ENCODE measurements at places on chromosomes 11 and 22.
A peak's percentile ranks its signal among the peaks of the same experiment; 100 is the strongest.

GRCh38 chr11:48005831-48006270 is 25.5 kb downstream of the PTPRJ start:
- no peak for DNase-seq

DNA sequence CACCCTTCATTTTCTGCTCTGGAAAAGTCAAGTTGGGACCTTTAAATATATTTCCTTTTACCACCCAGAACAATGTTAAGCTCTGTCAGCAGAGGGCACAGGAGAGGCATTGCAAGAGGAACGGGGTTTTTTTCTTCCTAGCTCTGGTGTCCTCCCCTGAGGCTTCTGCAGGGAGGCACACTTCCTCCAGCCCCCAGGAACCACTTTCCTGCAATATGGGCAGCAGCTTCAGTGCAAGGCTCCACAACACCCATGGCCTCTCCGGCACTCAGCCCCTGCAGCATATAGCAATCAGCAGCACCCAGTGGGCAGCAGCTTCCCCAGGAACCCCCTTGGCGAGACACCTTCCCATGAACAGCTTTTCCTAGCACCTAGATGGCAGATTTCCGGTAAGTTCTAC is 101.4 kb downstream of the SYT9 start:
- no peak for DNase-seq

DNA sequence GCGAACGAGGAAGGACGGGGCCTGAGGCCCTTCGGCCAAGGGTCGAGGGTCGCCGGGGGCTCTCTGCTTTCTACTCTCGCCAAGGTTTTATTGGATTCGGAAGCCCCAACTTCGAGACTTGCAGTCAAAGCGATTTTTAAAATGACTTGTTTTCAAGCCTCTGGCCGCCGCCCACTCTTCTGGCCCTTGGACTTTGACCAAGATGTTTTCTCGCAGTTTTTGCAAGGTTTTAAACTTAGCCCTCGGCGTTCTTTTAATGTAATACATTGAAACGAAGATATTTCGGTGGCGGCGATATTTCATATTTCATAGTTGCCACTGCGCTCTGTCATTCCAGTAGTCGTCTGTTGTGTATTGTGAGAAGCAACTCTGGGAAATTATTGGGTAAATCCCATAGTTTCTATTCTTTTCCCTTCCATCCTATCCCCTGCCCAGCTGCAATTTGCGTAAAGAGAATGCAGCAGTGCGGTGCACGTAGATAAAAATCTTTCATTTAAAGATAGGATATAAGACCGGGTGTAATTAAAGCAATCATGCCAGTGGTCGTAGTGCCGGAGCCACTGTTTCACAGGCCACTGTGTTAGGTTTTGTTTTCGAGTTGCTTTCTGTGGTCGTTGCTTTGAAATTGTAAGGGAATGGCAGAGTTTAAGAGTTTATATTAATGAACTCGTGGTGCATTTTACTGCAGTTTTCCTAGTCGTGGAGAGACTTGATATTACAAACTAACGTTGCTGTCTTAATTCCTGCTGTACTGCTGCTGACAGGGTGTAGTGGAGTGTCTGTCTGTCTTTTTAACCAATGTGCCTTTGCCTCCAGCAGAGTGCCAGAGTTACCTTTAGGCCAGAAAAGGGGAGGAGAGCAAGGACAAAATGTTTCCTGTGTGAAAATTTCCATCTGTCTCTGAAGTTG is 702 bp downstream of the BIRC2 start:
- DNase-seq, result no peak

DNA sequence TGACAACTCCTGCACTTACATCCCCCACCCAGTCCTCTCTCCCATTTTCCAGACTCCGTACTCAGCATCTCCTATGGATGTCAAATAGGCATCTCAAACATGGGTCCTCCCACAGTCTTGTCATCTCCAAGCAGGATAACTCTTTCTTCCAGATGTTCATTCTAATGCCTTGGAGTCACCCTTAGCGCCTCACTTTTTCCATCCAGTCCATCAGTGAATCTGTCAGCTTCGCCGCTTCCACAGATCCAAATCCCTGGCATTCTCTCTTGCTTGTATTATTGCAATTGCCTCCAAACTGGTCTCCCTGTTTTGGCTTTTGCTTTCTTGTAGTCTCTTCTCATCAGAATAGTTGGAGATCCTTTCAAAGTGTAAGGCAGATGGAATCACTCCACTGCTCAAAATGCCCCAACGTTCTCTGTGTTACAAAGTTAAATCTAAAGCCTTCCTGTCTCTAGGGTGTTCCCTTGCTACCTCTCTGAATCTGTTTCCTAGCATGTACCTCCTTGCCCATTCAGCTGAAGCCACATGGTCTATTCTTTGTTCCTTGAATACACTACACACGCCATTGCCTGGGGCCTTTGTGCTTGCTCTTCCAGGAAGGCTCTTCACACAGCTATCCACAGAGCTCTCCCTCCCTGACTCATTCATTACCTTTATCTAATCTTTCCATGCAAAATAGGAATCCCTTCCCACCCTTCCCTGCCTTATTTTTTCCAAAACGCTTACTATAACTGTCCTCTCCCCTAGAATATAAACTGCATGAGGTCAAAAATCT is 64.8 kb downstream of the UBASH3B start:
- DNase-seq, result no peak

- DNase-seq, result no peak
These were observed 90.9 kb downstream of the RRAS2 start for GRCh38 chr11:14267861-14268635.

DNA sequence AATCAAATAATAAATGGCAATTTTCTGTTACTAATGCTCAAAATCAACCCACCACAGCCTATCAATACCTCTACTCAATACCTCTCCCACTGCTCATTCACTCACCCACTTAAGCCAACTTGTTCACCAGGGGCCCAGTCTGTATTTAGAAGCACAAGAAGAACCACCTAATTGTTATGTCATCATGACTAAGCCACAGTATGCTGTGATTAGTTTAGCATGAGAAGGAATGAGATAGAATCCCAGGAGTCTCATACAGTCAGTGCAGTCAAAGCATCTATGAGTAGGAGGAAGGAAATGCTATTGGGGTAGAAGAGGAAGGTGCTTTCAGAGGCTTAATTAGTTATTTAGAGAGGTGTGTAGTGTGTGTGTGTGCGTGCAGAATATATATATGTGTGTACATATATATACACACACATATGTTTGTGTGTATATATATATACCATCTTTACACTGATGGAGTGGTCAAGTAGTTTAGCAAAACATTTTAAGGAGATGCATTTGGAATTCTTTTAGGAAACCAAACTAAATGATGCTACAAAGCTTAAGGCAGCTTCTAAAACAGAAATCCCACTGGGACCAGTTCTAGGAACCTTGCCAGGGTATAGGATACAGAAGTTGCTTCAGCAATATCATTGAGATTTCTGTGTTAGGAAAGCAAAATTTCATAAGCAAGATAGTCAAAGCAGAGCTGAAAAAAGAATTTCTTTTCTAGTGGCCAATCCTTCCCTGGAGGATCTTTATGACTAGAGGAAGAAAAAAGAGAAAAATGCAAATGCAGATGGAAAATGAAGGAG is 27.5 kb downstream of the KCNA4 start:
- no peak for DNase-seq

- no peak for DNase-seq
These were observed 22.6 kb downstream of the MPPED1 start for GRCh38 chr22:43434275-43434927.

GRCh38 chr11:64000740-64001483 is 14.7 kb downstream of the OTUB1 start:
- DNase-seq, result no peak

- no peak for DNase-seq
These were observed 258.3 kb upstream of the B3GAT1 start for GRCh38 chr11:134670247-134670782.

- no peak for DNase-seq
These were observed 47.5 kb downstream of the PC start for GRCh38 chr11:66910669-66911068.

- no peak for DNase-seq
These were observed 52.4 kb upstream of the TYR start for GRCh38 chr11:89125298-89125697.

GRCh38 chr11:67027483-67027930 is 4.6 kb downstream of the SYT12 start:
- no peak for DNase-seq

DNA sequence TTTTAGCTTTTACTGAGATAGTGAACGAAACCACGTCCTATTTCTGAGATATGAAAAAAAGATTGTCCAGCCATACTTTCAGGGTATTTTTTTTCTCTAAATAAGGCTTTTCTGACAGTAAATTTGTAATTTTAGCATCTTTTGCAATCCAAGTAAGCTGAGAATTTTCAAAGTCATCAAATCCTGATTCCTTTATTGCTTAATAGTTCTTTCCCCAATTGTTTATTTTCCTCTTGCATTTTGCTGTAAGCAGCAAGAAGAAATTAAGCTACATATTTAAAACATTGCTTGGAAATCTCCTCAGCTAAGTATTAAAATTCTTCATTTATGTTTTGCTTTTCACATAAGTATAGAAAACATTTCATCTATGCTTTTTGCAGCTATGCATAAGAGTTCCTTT is 493.3 kb upstream of the CCDC179 start:
- no peak for DNase-seq

DNA sequence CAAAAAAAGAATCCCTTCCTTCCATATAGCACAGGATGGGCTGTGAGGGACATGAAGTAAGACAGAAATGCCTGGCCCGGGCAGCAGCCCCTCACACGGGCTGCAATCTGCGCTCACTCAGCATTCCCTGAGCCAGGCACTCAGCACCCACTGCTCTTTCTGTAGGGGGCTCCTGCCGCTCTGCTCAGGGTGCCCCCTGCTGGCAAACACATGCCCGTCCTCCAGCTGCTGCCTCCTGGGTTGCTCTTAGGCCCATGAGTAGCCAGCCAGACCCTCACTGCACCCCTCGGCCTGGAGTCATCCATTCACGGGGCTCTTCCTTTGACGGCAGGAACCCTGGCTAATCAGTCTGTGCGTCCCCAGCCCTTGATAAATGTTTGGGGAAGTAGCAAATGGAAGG is 6.9 kb downstream of the MCAT start:
- no peak for DNase-seq

- DNase-seq, result no peak
These were observed 802.8 kb downstream of the BRD1 start for GRCh38 chr22:49024775-49025440.

DNA sequence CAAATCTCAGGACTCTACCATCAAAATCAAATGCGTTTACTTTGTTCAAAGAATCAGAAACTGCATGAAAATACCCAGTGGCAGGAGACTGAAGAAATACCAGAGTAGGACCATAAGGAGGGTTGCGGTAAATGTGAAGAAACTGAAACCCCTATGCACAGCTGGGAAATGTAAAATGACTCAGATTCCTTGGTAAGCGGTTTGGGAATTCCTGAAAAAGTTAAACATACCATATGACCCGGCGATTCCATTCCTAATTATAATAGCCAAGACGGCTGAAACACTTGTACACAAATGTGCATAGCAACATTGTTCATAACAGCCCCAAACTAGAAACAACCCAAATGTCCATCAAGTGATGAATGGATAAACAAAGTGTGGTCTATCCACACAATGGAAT is 114.1 kb upstream of the GRAMD1B start:
- no peak for DNase-seq

DNA sequence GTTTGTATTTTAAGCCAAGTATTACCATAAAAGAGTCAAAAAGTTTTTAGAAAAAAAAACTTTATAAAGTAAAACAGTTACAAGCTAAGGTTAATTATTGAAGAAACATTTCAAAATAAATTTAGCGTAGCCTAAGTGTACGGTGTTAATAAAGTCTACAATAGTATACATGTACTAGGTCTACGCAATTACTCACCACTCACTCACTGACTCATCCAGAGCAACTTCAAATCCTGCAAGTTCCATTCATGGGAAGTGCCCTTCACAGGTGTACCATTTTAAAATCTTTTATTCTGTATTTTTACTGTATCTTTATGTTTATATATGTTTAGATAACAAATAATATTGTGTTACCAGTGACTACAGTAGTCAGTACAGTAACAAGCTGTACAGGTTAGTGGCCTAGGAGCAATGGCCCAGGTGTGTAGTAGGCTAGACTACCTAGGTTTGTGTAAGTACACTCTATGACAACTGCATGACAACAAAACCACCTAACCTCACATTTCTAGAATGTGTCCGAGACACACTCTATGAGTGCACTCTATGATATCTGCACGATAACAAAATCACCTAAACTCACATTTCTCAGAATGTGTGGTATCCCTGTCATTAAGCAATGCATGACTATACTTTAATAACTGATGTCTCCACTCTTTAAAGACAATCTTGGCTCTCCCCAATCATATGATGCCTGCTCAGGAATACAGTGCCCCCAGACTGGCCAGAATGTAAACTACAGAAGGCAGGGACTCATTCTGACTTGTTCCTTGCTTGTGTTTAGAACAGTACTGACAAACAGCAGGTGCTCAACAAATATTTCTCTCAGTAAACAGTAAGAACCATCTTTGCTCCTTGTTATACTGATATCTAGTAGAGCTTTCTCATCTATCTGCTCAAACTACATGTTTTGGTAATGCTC is 21.2 kb downstream of the KMT5B start:
- no peak for DNase-seq

GRCh38 chr11:36594316-36594989 is at the start of gene IFTAP:
IFTAP (plus strand) TSS chr11:36594502; CDS start chr11:36610104, 15,602 bp downstream.
- DNase-seq, result peak; percentile 13

All from GOT3 (cell line).